ENCODE measurements at places on chromosomes 11 and 22. TPM values are rescaled to one million over a fixed set of nuclear protein-coding genes. Genes with fewer than 3 reads are reported as not detected.
A peak's percentile ranks its signal among the peaks of the same experiment; 100 is the strongest.

Gene KCTD17
- total RNA-seq, result 22.1 TPM

Gene SAA2
- total RNA-seq, result not detected

Gene B4GALNT4
- total RNA-seq, result 87.9 TPM

Gene BATF2
- total RNA-seq, result not detected

Gene TMEM86A
- 1.6 TPM for total RNA-seq

DNA sequence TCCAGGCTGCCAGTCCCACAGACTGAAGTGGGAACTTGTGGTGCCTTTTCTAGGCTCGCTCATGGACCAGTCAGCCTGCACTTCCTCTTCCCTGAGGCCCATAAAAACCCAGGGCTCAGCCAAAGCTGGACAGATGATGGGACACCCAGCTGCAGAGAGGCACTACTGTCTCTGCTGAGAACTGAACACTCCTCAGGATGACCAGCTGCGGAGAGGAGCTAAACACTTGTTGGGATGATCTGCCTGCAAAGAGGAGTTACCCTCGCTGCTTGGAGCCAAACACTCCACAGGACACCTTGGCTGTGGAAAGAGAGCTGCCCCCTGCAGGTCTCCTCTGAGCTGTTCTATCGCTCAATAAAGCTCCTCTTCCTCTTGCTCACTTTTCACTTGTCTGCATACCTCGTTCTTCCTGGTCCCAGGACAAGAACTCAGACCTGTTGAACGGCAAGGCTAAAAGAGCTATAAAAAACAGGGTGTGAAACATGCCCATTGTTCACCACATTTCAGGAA is 465.5 kb downstream of the GUCY1A2 start:
- no peaks in the 10 kb centered on the region for H3K36me3 ChIP-seq
- H3K27ac ChIP-seq, result no peak overlapping the region
- H3K4me1 ChIP-seq, result no peaks in the 10 kb centered on the region
- no peak overlapping the region for H3K4me3 ChIP-seq
- no peaks in the 10 kb centered on the region for H3K27me3 ChIP-seq

DNA sequence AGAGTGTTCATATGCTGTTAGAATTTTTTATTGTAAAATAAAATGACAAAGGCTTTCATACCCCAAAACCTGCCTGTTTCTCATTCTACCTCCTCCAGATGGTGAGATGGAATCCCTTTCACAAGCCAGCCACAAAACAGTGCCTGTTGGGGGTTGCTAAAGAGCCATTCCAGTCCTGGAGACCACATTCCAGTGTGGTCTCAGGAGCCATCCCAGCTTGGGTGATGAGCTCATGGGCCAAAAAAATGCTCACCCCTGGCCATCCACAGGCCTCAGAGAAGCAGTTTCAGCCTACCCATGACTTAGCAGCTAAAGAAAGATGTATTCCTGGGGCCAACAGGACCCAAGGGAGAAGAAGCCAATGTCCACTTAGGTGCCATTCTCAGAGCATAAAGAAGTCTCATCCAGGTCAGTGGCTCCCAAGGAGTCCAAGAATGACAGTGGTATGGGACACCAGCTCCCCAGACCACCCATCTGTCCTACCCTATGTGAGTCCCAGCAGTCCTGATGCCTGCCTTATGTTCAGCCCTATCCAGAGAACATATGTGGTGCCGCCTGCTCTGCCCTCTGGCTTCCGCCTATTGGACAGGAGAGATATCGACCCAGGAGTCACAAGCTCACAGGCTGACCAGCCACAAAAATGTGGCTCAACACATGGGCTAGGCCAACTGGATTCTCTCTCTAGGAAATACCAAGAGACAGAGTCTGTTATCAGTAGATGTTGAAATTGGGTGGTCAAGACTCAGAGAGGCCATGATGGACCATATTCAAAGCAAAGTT is 26.4 kb downstream of the C11orf91 start:
- peaks cover 6% of the 10 kb centered on the region for H3K4me1 ChIP-seq
- no peak for DNase-seq
- H3K27me3 ChIP-seq, result no peaks in the 10 kb centered on the region
- H3K27ac ChIP-seq, result no peak overlapping the region
- no peak overlapping the region for H3K4me3 ChIP-seq

GRCh38 chr11:124867700-124868099 is 2.5 kb downstream of the ROBO3 start:
- peaks cover 58% of the 10 kb centered on the region for H3K27me3 ChIP-seq
- H3K4me1 ChIP-seq, result no peaks in the 10 kb centered on the region
- no peak overlapping the region for H3K27ac ChIP-seq
- H3K36me3 ChIP-seq, result no peaks in the 10 kb centered on the region
- DNase-seq, result peak; percentile 64

GRCh38 chr22:30033137-30033536 is 47.1 kb upstream of the HORMAD2 start:
- no peak overlapping the region for H3K27ac ChIP-seq
- H3K4me1 ChIP-seq, result peaks cover 7% of the 10 kb centered on the region
- no peaks in the 10 kb centered on the region for H3K36me3 ChIP-seq
- DNase-seq, result no peak

DNA sequence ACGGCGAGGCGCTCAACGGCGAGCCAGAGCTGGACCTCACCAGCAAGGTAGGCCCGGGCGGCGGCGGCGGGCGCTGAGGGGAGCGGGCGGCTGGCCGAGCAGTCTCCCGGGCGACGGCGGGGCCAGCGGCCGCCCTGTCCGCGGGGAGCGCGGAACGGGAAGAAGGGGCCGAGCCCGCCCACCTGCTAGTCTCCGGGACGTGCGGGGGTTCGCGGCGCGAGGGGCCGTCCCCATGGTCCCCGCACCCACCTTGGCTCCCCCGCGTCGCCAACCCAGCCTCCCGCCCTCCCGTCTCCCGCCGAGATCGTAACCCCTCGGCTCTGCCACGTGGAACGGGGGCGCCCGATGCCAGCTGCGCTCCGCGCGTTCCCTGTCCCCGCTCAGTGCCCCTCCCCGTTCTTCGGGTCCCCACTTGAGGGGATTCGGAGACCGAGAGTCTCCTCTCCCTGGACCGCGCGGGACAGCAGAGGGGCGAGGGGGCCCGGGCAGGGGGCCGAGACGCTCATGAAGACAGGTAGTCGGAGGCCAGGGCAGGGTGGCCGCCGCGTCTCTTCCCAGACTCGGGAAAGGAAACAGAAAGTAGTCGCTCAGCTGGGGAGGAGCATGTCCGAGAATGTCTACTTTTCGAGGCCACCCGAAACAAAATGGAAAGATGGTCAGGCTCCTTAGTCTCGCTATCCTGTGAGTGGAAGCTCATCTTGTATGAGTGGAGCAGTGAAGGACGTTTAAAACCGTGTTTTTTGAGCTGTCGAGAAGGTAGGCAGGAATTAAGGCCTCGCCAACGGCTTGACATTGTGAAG is 557 bp downstream of the GTPBP1 start:
- peak overlapping the region; percentile 95 for H3K4me3 ChIP-seq
- peak overlapping the region; percentile 67 for H3K27ac ChIP-seq

- H3K27me3 ChIP-seq, result no peaks in the 10 kb centered on the region
- H3K4me3 ChIP-seq, result no peak overlapping the region
- no peak for DNase-seq
- H3K4me1 ChIP-seq, result no peaks in the 10 kb centered on the region
Observed at GRCh38 chr11:2522631-2523255, 77.9 kb downstream of the KCNQ1 start.

DNA sequence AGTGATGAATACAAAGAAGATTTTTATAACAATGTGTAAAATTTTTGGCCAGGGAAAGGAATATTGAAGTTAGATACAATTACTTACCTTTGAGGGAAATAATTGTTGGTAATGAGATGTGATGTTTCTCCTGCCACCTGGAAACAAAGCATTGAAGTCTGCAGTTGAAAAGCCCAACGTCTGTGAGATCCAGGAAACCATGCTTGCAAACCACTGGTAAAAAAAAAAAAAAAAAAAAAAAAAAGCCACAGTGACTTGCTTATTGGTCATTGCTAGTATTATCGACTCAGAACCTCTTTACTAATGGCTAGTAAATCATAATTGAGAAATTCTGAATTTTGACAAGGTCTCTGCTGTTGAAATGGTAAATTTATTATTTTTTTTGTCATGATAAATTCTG is 5.3 kb downstream of the BIRC3 start:
- no peak overlapping the region for H3K27ac ChIP-seq
- H3K4me1 ChIP-seq, result peaks cover 32% of the 10 kb centered on the region
- no peak overlapping the region for H3K4me3 ChIP-seq
- H3K36me3 ChIP-seq, result no peaks in the 10 kb centered on the region
- H3K27me3 ChIP-seq, result no peaks in the 10 kb centered on the region

Data from PC-3 (cell line).